Fibroblast of the aortic adventitia (primary cell): ENCODE measurements at places on chromosomes 7 and 10. TPM values are rescaled to one million over a fixed set of nuclear protein-coding genes. Genes with fewer than 3 reads are reported as not detected.

SRRM3 gene
- 0.18 and 1.3 TPM in 2 replicates for total RNA-seq

DOCK4 gene
- total RNA-seq = 7.6 and 25.9 TPM in 2 replicates

POU6F2 gene
- total RNA-seq = not detected in 2 replicates

VGF gene
- not detected in 2 replicates for total RNA-seq

NFKB2 gene
- total RNA-seq = 9.0 and 16.2 TPM in 2 replicates

PCLO gene
- 0.36 TPM in 1 of 2 replicates, not detected in the other for total RNA-seq

KCP gene
- 0.09 and 1.6 TPM in 2 replicates for total RNA-seq

PTF1A gene
- not detected in 2 replicates for total RNA-seq

DNA sequence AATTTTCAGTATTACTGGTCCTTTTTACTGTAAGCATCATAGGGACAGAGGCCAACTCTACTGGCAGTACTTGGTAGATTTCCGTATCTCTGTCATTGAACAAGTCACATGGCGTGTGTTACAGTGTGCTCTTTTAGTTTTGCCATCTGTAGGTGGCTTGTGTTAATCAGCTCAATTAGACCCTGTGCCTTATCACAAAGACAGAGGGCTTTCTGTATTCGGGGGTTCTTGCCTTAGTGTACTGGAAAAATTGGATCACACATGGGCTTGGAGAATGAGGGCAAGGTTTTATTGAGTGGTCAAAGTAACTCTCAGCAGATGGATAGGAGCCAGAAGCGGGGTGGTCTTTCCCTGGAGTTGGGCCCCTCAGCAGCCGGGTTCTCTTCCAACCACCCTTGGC lies 21.3 kb upstream of the LRGUK start:
- DNase-seq = no peak

GRCh38 chr7:159141660-159142059 lies 3.0 kb downstream of the VIPR2 start:
- no peak for DNase-seq

- DNase-seq = no peak
Observed at GRCh38 chr10:32954080-32954479, 4.0 kb downstream of the ITGB1 start.

GRCh38 chr10:80685355-80685754 lies 147.7 kb downstream of the SH2D4B start:
- no peak for DNase-seq

DNA sequence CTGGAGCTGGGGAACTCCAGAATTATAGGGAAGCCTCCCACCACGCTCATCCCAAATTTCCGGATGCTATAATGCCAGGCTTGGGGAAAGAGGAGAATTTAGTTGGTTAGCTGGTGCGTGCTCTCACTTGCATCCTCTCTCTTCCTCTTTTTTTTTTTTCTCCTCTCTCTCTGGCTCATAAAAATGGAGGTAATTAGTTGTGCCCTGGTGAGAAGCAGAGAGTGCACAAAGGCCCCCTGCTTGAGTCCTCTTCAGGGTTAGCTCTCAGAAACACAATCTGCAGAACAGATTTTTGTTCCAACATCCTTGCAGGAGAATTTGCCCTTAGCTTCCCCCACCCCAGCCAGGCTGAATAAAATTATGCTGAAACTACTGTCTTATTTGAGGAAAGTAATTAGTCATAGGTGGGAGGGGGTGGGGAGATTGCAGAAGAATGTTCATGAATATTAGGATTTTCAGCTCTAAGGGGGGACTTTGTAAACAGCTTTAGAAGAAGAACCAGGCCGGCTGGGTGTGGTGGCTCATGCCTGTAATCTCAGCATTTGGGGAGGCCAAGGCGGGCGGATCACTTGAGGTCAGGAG lies 7.6 kb downstream of the SERPINE1 start:
- DNase-seq = peak; percentile 41

- DNase-seq = peak; percentile 62
Observed at GRCh38 chr10:45602082-45602730, 70.4 kb downstream of the ZFAND4 start.

DNA sequence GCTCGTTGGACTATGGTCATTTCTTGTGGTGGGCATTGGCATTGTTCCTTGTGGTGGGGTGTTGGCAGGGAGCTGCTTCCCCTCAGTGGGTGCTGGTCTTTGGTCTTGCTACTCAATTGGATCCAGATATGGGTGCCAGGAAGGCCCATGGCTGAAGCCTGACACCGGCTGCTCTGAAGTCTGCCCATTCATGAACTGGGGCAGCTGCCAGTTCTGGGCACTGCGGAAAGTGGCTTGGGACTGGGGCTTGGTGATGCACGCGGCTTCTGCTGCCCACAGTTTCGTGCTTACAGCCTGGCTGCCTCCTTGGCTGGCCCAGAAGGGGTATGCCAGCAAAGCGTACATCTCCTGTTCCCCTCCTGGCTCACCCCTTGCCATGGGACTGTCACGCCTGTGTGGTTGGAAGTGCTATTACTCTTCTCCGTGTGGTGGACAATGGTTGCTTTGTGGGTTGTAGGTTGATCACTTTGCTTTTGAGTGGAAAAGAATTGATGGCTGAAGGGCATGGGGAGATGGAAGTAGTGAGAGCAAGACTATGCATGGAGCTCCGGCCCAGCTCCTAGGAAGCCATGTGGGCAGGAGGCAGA lies 54.7 kb downstream of the ADAMTS14 start:
- no peak for DNase-seq

- no peak for DNase-seq
Observed at GRCh38 chr10:75599875-75600648, 168.6 kb downstream of the LRMDA start.

- DNase-seq = no peak
Observed at GRCh38 chr10:52879091-52879807, 106.7 kb upstream of the MBL2 start.

GRCh38 chr10:28890121-28890950 lies 213.0 kb downstream of the BAMBI start:
- DNase-seq = no peak

DNA sequence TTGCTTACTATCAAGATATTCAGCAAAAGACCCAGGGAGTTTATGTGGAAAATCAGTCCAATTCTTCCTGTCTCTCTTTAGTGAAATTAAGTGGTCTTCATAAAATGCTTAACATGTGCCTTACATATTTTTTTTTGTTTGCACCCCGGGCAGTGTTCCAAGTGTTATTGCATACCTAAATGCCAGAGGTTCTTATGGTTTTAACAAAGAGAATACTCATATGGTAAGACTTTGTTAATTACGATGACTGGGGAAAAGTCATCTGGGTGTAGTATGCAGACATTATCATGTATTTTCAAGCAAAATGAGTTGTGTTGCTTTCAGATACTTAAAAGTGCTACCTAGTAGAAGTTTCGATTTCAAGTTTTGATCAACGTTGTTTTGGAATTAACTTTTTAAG lies 82.6 kb downstream of the PRKG1 start:
- DNase-seq = peak; percentile 65

GRCh38 chr7:115654384-115655214 lies 376.0 kb downstream of the TFEC start:
- no peak for DNase-seq

DNA sequence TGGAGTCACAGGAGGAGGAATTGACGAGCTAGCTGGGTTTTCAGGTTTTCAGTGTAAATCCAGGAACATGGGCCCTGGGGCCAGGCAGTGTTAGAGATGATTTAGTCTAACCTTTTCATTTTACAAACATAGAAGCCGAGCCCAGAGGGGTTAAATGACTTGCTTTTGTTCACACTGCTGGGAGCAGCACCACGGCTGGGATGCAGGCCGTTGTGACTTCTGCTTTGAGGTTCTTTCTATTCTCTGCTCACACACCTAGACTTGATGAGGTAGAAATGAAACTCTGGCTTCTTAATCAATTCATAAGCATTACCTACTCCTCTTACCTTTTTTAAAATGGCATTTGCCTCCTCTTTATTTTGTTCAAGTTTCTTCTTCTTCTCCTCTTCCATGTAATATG lies 36.4 kb downstream of the CREB5 start:
- DNase-seq = no peak

GRCh38 chr10:27258838-27259812 lies 18.5 kb upstream of the ACBD5 start:
- DNase-seq = no peak

DNA sequence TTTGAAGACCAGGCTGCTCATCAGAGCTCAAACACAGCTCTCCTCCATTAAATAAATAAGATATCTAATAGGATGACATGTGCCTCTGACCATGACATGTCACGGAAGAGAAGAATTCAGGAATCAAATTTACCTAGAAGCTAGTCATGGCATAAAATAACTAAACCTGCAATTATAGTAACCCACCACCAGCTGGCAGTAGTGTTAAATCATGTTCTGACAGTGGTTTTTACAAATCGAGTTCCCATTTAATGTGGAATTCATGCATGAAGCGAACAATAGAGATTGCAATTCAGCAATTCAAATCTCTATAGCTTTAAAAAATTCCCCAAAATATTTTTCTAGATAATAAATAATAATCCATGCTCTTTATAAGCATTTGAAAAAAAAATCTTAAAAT lies 74.6 kb upstream of the IKZF1 start:
- no peak for DNase-seq

GRCh38 chr10:89163265-89163995 lies 43.7 kb downstream of the CH25H start:
- DNase-seq = peak; percentile 29

DNA sequence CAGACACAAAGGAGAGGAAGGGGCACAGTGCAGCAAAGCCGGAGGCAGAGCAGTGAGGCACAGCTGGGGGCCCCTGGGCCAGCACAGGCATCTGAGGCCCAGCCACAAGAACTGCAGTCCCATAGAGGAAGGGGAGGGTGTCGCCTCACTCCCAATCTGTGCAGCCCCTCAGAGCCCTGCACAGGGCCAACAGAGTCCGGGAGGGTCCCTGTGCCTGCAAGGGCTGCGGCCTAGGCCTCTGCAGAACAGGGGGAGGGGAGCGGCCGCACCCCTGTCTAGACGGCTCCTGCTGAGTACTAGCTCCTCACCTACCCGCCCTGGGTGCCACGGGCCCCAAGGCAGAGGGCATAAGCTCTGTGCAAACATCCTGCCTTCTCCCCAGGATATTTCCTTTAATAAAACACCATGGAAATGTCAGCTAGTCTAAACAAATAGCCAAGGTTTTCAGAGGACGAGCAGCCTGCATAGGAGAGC lies 32.4 kb upstream of the RET start:
- DNase-seq = no peak

GRCh38 chr7:140924821-140925421 lies at the start of gene BRAF:
Gene BRAF (minus strand): TSS chr7:140924929. CDS start chr7:140924703, 226 bp downstream.
- peak; percentile 88 for DNase-seq

DNA sequence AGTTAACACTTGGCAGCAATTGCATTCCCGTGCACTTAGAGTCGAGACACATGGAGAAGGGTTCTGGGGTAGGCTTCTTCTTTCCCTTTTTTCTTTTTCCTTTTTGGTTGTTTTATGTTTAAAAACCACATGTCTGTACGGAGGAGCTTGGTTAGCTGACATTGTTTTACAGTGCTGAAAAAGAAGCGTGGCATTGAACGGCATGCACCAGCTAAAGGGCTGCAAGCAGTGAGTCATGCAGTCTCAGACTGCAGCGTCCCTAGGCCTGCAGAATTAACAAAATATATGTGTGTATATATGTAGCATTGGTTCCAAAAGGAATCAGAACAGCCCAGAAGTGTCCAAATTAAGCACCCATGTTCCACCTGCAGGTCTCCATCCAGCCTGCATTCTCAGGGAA lies 211.0 kb downstream of the TCF7L2 start:
- no peak for DNase-seq

GRCh38 chr10:33963729-33964128 lies 629.3 kb upstream of the NRP1 start:
- peak; percentile 7 for DNase-seq

GRCh38 chr10:59753267-59753666 lies at the start of gene MRLN:
Gene MRLN (minus strand): TSS chr10:59753455.
- no peak for DNase-seq

DNA sequence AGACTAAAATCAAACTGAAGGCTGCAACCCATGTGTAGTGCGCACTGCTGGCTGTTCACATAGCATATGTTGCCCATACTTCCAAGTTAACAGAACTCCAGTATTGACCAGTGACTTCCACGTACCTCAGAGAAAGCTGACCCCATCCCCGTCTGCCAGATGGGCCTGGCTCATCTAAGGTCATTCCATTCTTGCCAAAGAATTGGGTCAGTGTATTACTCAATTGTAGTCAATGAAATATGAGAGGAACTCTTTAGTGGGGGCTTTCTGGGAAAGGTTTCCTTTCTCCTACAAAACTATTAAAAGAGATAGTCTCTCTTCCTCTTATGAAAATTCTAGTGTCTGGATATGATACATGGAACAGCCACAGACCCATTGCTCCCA lies 238.6 kb downstream of the COBL start:
- peak; percentile 33 for DNase-seq

- DNase-seq = no peak
Observed at GRCh38 chr10:1199897-1200721, 143.9 kb downstream of the WDR37 start.

DNA sequence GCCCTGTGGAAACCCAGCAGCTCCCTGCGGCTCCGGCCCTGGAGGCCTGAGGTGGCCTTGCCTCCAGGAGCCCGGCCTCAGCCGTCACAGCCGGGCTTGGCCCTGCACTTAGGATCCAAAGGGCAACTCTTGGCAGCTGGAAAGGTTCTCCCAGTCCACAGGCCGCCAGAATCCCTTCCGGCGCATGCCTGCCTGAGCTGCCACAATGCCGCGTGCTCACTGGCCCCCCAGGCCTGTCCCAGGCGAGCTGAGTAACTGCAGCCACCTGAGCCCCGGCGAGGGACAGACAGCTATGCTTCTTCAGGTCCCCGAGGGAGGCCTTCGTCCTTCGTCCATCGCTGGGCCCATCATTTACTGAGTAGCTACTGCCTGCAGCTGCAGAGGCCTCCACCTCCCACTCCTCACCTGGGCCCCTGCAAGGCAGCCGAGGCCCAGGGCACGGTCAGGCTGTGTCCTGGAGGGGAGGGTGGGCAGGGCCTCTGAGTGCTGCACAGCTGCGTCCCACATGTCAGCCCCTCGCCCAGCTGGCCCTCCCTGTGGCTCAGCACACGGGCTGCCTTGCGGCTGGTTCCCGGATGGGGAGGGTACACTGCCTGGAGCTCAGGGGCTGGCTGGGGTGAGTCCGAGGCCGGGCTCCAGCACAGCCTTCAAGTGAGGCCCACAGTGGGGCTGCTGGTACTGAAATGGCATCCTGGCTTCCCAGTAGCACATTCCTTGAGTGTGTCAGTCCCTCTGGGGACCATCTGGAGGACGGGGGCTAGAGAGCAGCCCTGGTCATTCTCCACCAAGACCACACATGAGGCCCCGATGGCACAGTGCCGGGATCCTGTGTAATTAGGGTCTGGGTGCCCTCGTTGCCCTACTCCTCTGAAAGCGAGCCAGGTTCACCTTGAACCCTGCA lies 172.5 kb downstream of the ELFN1 start:
- no peak for DNase-seq
